ENCODE measurements at places on chromosomes 1 and 21.

DNA sequence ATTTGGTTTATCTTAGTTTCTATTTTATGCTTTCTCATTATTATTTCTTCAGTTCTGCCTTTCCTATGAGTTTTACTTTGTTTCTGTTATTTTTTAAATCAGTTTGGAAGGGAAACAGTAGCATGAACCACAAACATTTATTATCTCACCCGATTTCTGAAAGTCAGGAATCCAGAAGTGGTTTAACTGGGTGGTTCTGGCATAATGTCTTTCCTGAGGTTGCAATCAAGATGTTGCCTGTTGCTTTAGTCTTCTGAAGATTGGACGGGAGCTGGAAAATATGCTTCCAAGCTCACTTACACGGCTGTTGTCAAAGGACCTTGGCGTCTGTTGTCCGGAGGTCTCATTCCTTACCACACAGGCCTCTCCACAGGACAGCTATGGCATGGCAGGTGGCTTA lies 50.4 kb downstream of the SNRPE start:
- no peak for DNase-seq

DNA sequence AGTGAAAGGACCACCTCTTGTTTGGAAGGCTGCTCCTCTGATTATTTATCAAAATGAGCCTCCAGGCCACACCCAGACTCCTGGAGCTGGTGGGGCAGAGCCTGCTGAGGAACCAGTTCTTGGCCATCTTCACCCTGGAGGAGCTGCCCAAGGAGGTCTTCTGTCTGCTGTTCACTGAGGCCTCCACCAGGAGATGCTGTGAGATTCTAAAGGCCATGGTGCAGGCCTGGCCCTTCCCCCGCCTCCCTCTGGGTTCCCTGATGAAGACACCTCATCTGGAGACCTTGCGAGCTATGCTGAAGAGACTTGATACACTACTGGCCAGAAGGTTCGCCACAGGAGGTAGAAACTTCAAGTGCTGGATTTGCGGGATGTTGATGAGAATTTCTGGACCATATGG lies 61.7 kb upstream of the GJA8 start:
- DNase-seq, result no peak

- DNase-seq, result peak; percentile 89
Measured at GRCh38 chr1:1033009-1033587, 13.2 kb downstream of the AGRN start.

GRCh38 chr21:15001857-15002606 lies 62.8 kb downstream of the NRIP1 start:
- no peak for DNase-seq

- no peak for DNase-seq
Measured at GRCh38 chr1:241518476-241519307, 863 bp downstream of the FH start.

- DNase-seq, result no peak
Measured at GRCh38 chr1:153832293-153832692, 57.1 kb downstream of the SLC27A3 start.

DNA sequence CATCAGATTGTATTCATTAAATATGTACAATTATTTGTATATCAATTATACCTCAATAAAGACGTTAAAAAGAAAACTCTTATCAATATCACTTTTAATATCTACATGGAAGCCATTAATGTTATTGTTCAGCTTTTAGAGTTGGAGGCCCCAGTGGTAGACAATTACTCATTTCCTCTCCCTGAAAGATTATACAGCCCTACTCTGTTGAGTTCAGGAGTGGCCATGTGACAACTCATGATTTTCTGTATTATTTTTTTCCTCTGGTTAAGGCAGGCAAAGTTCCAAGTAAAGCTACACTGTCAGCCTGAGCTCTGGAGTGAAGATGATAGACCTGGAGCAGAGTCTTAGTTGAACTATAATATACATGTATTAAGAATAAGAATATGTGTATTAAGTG lies 247.9 kb upstream of the B3GALT2 start:
- DNase-seq, result no peak

- no peak for DNase-seq
Measured at GRCh38 chr21:33237486-33237885, 7.7 kb downstream of the IFNAR2 start.

- no peak for DNase-seq
Measured at GRCh38 chr1:41153750-41154274, 88.3 kb downstream of the SCMH1 start.

DNA sequence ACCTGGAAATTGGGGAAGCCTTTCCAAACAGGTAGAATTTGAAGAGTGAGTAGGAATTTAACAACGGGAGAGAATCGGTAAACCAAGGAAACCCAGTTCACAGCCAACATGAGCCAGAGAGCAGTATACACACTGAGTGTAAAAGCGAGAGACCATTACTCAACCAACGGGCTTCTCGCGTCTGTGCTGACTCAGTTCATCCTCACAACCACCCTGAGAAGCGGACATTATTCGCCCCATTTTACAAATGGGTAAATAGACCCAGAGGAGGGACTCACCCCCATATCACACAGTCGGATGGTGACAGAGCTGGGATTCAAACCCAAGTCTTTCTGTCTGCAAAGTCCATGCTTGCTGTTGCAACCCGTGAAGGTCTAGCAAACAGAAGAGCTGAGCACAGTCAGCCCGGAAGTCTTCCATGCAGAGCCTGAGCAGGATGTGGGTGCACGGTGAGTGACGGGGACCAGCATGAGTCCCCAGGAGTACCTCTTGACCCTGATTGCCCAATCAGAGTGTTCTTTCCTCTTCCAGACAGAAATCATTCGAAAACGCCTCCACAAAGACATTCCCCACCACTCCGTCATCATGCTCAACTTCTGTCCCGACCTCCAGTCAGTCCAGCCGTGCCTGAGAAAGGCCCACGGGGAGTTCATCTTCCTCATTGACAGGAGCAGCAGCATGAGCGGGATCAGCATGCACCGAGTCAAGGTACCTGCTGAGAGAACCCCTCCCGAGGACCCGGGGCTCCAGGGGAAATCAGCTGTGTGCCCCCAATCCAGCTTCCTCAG lies 32.3 kb downstream of the VWA5B1 start:
- DNase-seq, result no peak
